Activated CD8-positive, alpha-beta memory T cell treated with anti-CD3 and anti-CD28 coated beads for 1 hour (primary cell): ENCODE measurements at places on chromosomes 12 and 14.

- no peak for DNase-seq
Measured at GRCh38 chr14:89641495-89642175, 224.6 kb upstream of the FOXN3 start.

- no peak for DNase-seq
Measured at GRCh38 chr12:109192358-109192757, 76.0 kb downstream of the ACACB start.

- no peak for DNase-seq
Measured at GRCh38 chr12:76628745-76629144, 69.2 kb upstream of the OSBPL8 start.

DNA sequence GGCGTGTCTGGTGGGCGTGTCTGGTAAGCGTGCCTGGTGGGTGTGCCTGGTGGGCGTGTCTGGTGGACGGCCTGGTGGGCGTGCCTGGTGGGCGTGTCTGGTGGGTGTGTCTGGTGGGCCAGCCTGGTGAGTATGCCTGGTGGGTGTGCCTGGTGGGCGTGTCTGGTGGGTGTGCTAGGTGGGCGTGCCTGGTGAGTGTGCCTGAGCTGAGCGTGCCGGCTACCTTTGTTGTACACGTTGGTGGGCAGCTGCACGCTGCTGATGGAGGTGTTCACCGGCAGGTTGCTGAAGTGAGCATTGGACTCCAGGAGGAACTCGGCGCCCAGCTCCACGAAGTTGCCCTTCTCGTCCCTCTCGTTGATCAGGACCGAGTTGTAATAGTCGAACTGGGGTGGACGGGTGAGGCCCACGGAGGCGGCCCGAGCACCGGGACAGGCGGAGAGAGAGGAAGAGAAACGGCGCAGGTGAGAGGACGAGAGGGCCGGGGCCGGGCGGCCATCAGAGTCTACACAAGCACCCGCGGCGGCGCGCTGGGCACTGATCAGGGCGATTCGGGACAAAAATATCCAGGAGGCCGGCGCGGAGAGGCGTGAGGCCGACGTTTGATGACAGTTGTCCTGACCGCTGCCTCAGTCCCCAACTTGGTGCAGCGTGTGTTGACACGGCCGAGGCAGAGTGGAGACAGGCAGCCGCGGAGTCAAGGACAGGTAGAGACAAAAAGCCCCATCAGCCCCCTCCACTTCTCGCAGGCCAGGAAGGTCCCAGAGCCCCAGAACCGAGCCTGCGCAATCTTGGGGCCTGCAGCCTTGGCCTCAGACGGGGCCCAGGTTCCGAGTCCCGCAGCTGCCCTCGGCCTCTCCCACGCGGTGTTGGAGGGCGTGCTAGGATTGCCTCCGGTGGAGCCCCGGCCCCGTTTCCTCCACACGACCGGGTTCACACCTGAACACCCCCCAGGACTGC lies 10.5 kb downstream of the CACNA2D4 start:
- DNase-seq = no peak

GRCh38 chr14:94180655-94181271 lies 6.6 kb downstream of the PPP4R4 start:
- DNase-seq = no peak

GRCh38 chr12:48965298-48965838 lies 6.2 kb downstream of the WNT10B start:
- no peak for DNase-seq

DNA sequence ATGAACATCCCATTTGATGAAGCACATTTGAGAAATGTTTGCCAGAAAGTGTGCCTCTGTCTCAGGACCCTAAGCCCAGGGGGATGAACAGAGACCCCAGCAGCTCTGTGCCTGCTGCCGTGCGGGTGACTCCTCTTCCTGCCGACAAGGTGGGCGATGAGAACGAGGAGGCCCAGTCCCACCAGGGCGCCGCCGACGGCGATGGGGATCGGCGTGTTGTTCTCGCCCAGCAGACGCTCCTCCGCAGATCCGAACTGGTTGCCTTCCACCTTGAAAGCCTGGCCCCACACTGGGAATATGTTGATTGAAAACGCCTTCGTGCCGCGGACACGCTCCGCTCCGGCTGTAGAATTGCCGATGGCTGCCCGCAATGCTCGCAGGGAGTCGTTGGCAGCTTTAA lies 44.1 kb downstream of the LRTM2 start:
- no peak for DNase-seq

GRCh38 chr12:45863332-45863731 lies 127.0 kb downstream of the SCAF11 start:
- DNase-seq = no peak

DNA sequence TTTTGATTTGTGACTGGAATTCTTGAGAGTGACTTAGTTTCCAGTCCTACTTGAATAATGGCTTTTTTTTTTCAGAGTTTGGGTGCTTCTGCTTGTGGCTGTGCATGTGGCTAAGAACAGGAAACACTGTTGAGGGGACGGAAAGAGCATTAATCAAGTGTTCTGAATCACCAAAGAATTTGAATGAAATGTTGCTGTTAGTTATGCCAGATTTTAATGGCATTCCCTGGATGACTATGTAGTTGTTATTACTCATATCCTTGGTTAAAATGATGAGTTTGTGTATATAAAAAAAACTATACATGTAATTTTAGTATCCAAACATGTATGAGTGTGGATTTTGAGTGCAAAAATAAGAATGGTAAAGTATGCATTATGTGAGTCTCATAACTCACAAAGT lies 347.9 kb downstream of the BCAT1 start:
- no peak for DNase-seq

- DNase-seq = no peak
Measured at GRCh38 chr12:105334582-105334981, 4.1 kb downstream of the C12orf75 start.

DNA sequence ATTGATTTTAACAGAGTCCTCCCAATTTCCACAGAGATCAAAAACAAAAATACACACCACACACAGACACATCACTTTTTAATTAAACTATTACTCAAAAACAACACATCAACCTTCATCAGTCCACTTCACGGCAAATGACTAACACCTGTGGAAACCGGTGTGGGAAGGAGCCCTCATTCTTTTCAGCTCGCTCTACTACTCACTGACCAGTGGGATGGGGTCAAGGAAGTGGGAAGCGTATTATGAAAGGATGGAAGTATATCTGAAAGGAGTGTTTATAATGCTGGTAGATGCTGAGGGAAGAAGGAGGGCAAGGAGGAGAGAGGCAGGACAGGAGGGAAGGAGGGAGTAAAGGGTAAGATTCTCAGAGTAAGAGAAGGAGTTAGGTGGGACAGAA lies 156.5 kb downstream of the EPS8 start:
- DNase-seq = no peak

GRCh38 chr12:122825773-122826724 lies 9.2 kb upstream of the HIP1R start:
- no peak for DNase-seq

GRCh38 chr12:113788020-113788856 lies 177.9 kb downstream of the RBM19 start:
- DNase-seq = no peak

- no peak for DNase-seq
Measured at GRCh38 chr14:99752486-99753121, 40.6 kb upstream of the EML1 start.

DNA sequence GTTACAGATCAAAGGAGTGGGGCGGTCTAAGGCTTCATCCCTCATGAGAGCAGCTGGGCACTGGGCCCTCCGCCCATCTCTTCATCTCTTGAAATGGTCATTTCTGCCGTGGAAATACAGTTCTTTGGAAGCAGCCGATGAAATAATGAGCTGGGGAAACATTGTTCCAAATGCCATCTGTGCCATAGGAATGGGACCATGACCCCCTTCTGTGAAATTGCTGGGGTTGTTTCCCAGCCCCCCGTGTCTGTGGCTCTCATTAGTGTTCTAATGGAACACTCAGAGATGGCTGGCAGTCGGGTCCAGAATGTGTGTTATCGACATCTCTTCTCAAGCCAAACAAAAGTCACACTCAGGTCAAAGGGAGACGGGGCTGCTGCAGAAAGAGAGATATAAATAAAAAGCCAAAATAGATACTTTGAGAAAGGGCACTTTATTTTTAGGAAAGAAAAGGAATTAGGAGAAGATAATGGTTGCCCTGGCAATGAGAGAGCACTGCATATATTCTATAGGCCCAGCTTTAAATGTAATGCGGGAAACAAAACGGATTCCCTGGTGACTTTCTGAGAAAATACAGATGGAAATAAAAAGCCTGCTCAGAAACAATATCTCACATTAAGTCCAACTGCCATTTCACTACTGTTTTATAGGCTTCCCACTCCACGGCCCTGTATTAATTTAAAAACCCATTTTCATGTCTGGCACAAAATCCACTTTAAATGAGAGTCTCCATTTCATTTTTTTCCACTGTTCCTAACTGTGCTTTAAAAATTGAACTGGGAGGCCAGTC lies 107.1 kb downstream of the TTC8 start:
- no peak for DNase-seq

- no peak for DNase-seq
Measured at GRCh38 chr12:46872135-46872534, 46.3 kb upstream of the SLC38A4 start.

DNA sequence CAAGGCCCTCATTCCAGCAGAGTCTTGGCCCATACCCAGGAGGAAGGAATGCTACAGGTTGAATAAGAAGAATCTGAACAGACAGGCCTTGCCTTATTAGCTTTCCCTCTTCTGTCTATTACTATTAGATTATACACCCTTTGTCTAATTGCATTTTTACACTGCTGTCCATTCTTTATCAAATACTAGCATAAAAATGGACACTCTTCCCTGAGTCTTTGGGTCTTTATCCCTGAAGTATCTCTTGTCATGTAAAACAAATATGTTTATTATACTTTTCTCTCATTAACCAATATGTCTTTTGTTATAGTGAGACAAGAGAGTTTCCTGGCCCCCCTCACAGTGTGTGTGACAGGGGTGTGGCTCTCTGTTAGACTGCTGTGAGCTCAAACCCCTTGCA lies 897.4 kb upstream of the SEL1L start:
- no peak for DNase-seq

- no peak for DNase-seq
Measured at GRCh38 chr12:97321621-97322020, 141.0 kb upstream of the RMST start.
